ENCODE measurements at places on chromosomes 2 and 18.

DNA sequence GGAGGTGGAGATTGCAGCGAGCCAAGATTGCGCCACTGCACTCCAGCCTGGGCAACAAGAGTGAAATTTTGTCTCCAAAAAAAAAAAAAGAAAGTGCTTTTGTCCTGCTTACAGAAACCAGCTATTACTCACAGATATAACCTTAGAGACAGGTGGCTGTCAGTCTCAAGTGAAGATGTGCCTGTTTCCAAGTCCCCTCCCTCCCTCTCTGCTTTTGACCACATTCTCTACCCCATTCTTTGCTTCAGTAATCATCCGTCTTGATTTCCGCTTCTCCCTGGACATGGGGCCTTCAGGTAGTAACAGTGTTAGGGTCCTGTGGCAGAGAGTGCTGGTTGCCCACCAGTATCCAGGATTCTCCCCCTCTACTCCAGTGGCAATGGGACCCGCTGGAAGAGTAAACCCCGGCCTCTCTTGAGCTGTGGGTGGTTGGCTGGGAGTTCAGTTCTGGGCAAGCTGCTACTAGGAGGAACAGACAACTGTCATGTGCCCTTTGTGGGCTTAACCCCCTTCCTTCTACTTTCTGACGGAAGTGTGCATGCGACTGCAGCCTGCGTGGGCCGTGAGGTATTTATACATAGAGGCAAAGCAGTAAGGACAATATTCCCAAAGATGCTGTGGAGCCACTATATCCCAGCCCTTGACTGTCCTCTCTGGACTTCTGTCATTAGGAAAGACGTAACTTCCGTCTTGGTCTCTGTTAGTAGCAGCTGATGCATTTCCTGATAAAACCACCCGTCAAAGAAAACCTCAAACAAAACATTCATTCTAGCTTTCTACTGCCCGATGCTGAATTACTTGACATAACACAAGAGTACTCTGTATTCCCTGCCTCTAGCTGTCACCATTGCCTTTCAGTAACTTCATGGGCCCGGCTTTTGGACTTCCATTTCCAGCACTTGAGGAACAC, 17.8 kb downstream of the PDCL3 start:
- no peak for DNase-seq

DNA sequence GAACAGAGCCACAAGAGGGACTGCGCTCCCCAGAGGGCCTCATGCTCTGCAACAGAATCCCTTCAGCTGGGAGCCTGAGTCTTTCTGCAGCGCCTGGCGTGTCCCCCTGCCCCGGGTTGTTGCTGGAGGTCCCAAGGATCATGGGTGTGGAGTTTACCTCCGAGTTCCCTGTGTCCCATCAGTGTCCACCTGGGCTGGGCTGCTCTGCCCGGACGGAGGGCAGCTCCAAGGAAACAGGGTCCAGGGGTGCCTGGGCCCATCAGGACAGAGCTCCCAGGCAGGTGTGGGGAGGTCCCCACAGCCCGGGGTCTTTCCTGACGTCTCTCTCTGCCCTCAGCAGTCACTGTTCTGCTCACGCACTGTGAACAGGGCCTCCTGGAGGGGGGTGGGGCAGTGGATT, 63.5 kb downstream of the EMILIN2 start:
- no peak for DNase-seq

- no peak for DNase-seq
Observed at GRCh38 chr2:10417551-10418335, 30.4 kb downstream of the ODC1 start.

GRCh38 chr2:62801814-62802523, 96.5 kb downstream of the EHBP1 start:
- no peak for DNase-seq

GRCh38 chr2:100417711-100418124, 250 bp upstream of the CHST10 start:
- no peak for DNase-seq

DNA sequence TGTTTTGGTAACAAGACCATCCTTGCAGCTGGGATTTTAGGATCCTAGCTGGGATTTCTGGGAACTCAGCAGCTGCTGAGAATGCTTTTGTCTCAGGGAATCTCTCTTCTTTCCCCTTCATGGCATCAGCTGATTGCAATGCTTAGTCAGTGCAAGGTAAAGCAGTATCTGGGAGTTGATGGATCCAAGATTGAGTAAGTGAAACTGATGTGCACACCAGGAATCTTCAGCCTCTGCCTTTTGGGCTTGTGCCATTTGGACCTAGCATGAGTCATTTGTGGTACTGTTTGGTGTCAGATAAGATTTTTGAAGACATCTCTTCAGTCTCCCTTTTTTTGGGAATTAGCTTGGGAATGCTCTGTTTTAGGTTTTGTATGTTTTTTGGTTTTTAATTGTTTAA, 363.3 kb upstream of the TFPI start:
- DNase-seq = no peak

GRCh38 chr2:182650704-182651103, 65.4 kb upstream of the DNAJC10 start:
- DNase-seq = no peak

DNA sequence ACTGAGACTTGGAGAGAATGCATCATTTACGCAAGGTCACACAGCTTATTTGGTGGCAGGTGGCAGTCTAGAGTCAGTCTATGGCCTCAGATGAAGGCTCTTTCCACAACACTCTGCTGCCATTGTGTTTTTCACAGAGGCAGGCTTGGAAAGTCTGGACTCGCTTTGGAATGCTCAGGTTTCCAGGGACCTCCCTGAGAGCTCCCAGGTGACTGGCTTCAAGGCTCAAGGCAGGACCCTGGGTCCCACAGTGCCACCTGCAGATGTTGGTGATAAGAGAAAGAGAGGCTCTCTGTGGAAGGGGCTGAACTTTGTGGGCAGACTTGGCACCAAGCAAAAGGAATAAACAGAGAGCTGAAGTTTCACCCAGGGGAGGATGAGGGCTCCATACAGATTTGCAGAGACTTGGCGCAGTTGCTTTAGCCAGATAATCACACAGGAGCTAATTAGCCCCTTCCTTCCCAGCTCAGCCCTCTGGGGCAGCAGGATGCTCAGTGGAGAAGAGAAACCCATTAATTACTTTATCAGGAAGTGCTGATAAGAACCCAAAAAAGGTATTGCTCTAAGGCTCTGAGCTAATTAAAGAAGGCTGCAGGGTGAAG, 103.5 kb downstream of the LBH start:
- DNase-seq = no peak

- no peak for DNase-seq
Observed at GRCh38 chr18:32328379-32328778, 138.5 kb downstream of the MEP1B start.

GRCh38 chr2:238279324-238279682, 9.1 kb downstream of the PER2 start:
- DNase-seq = no peak

- no peak for DNase-seq
Observed at GRCh38 chr2:180699657-180700361, 280.6 kb upstream of the UBE2E3 start.

GRCh38 chr2:172395503-172395902, 31.9 kb upstream of the ITGA6 start:
- no peak for DNase-seq

GRCh38 chr2:74915743-74916142, 42.7 kb upstream of the POLE4 start:
- DNase-seq = no peak

GRCh38 chr2:10297959-10298531, 4.7 kb upstream of the HPCAL1 start:
- no peak for DNase-seq

DNA sequence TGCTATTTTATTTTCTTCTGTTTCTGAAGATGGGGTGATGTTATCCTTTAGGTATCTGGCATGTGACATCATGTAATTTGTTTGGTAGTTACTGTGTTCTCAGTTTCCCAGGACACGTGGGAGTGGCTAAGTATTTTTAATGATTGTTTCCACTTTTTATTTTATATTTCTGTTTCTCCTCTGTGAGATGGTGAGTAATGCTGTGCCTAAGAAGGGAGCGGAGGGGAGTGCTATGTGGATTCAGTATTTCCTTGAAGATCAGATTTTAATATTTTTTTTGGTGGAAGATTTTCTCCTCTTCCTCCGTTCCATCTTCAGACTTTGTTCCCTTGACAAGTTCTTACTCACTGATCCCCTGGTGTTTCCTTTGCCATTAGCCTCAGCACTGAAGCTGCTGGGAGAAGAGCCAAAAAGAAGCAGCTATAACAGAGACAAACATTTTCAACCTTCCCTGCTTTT, 180.0 kb upstream of the MMADHC start:
- no peak for DNase-seq

DNA sequence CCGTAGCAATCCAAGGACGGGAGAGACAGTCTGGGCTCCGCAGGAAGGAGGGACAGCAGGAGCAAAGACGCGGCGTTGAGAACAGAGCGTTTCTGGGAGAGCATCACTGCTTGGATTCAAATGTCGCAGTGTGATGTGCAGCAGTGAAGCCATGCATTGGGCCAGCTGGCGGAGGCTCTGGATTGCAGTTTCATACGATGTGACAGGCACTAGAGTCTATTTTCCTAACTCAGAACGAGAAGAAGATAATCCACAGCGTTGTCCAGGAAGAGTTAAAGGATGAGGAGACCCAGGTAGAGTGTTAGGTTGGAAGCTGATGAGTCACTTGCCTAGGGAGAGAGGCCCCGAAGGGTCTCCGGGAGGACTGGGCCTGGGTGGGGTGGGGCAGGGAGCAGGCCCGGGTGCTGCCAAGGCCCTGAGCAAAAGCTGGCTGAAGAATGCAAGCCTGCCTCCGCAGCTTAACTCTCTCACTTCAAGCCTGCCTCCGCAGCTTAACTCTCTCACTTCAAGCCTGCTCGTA, 17.7 kb upstream of the SEMA4C start:
- DNase-seq = no peak

- no peak for DNase-seq
Observed at GRCh38 chr2:229098801-229099200, 172.3 kb downstream of the PID1 start.

DNA sequence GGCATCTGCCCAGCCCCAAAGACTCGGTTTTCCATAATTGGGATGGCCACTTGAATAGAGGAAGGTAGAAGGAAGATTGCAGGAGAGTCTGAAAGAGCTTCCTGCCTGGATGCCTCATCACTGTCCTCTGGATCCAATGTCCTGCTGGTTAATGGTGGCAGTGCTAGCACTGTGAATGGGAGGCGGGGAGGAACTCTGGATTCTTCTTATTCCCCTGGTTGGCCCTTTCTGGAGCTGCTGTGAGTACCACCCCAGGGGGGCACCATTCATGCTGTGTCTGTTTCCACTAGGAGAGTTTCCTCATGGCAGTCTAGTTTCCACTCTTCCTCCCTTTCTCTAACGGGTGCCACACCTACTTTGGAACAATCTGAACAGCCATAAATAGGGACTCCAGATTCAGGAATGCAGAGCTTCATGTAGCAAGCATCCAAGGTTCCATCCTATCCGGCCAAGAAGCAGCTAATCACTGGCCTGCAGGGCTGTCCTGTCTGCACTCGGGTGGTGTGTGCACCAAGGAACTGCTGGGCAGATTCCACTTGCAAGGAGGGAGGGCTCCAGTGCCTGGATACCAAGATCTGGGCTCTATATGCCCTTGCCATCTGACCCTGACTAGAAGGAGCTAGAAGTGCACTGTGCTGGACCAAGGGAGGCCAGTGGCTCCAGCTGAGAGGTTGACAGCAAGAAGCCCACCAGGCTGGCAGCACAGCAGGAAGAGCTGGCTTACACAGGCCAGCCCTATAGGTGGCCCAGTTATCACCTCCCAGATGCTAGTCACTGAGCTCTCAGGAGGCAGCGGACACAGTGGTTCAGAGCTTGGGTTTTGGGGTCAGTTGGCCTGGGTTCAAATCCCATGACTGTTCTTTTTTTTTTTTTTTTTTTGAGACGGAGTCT, 4.6 kb upstream of the ATOH8 start:
- DNase-seq = no peak

- no peak for DNase-seq
Observed at GRCh38 chr2:88736437-88736836, 45.0 kb downstream of the RPIA start.

DNA sequence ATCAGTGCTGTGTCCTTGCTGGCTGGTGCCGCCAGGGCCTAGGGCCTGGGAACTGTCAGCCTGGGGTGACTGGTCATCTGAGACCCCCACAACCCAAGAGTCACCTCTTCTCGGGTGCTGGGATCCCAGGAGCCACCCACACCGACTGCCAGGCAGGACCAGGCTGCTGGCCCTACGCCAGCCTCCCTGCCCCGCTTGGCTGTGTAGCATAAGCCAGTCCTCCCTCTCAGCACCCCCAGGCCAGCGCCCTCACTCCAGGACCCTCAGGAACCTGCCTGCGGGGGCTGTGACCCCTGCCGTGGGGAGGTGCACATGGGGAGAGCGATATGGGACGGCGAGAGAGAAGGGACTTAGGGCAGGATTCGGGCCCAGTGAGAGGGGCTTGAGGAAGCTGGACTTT, 9.5 kb downstream of the ARHGEF4 start:
- no peak for DNase-seq

GRCh38 chr2:104866883-104867812, 13.2 kb downstream of the POU3F3 start:
- DNase-seq = no peak

DNA sequence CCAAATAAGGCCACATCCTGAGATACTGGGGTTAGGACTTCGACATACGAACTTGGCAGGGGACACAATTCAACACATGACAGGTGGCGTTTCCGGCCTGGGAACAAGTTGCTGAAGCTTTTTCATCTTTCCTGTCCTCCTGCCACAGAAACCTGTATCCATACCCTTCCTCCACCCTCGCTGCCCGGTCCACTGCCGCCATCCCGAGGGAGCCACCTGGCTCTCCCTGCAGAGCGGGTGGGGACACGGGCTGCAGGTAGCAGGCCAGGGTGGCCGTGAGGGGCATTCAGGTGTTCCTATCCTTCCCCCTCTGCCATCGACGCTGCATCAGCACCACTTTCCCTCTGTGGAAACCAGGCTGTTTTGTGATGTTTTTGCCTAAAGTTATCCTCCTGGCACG, 74.4 kb upstream of the TWIST2 start:
- DNase-seq = no peak

DNA sequence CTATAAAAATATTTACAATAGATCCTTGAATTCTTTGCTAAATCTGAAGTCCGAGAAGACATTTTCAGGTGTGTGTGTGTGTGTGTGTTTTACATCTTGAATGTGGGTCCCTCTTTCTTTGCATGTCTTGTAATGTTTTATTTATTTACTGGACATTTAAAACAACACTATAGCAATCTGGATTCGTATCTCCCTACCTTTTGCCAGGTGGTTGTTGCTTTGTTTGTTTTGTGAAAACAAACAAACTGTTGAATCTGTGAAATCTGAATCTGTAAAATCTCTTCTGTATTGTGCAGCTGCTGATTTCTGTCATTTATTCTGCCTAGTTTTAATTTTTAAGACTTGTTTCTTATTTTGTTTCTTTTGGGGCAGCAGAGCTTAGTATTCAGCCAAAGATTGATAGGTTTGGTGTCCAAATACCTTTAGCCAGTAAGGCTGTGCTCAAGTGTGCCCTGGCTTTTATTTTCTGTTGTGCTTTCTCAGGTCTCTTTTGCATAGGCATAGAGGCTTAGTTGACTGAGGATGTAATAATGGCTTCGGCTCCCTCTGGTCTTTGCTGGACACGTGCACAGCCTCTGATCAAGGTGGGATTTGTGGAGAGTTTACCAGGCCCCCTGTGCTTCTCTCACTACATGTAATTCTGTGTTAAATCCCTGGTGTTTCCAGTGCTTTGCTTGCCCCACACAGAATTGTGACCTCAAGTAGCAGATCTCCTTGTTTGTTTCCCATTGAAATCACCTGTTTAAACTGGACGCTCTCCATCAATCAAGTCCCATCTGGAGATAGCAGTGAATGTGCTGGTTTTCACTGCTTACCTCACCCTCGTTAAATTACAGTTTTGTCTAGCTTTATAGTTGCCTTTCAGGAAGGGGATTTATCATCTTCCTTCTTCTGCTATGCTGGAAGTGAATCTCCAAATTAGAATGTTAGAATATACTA, 71.1 kb downstream of the BIRC6 start:
- no peak for DNase-seq

GRCh38 chr2:240596080-240596460, 9.5 kb downstream of the CAPN10 start:
- no peak for DNase-seq

All from nucleus accumbens (tissue), 56 donors.